ENCODE measurements at places on chromosomes 13 and 19.

DNA sequence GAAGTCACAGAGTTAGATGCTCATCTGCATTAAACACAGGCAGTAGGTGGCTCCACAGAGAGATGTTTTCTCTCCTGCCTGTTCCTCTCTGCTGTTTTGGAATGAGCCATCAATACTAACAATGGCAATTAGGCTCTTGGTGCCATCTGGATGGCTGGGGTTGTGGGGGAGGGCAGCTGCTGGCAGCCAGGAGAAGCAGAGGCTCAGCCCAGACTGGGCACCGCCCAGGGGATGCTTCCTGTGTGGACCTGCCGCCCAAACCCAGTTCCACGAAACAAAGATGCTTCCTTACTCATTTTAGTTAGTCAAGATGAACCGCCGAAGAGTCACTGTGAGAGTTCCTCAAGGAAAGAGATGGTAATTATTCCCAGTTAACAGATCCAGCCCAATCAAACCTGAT is 50.8 kb upstream of the PCDH8 start:
- no peak for DNase-seq

DNA sequence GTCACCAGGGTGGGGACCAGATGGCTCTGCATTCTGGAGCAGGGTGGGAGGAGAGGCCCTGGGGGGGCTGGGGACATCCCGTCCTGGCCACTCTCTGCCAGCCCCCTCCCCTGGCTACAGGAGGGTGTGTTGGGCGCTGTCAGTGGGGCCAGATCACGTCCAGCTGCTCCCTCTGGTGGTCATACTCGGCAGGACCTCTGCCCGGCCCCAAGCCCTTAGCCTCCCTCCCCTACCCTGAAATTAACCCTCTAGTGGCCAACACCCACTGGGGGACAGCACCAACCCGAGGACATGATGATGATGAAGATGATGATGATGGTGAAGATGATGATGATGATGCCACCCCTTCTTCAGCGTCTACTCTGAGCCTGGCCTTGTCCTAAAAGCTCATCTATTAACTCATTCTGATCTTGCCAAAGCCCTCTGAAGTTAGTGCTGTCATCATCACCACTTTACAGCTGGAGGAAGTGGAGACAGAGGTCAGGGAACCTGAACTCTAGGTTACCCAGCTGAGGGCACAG is 590 bp upstream of the LGI4 start:
- DNase-seq, result peak; percentile 19

- DNase-seq, result no peak
Measured at GRCh38 chr19:12997967-12998940, 3.0 kb downstream of the NFIX start.

GRCh38 chr13:32031025-32031814 is at the start of gene FRY:
Gene FRY, plus strand, starts transcription at chr13:32031774. Its CDS starts 22 bp downstream, at chr13:32031796.
- peak; percentile 38 for DNase-seq

DNA sequence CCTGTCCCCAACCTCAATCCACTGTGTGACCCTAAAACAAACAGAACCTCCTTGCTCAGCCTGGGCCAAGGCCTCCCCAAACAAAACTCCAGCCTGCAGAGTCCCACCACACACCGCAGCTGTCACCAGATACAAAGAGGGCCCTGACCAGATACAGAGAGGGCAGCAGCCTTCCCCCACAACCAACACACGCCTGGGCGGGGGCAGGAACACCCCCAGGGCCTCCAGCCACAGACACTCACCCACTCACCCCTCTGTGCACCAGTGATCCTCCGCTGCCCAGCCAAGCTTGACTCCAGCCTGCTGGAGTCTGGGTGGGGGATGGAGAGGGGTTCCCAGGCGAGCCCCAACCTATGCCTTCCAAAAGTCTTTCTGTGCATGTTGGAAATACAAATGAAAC is 5.9 kb upstream of the CIRBP start:
- DNase-seq, result peak; percentile 34

DNA sequence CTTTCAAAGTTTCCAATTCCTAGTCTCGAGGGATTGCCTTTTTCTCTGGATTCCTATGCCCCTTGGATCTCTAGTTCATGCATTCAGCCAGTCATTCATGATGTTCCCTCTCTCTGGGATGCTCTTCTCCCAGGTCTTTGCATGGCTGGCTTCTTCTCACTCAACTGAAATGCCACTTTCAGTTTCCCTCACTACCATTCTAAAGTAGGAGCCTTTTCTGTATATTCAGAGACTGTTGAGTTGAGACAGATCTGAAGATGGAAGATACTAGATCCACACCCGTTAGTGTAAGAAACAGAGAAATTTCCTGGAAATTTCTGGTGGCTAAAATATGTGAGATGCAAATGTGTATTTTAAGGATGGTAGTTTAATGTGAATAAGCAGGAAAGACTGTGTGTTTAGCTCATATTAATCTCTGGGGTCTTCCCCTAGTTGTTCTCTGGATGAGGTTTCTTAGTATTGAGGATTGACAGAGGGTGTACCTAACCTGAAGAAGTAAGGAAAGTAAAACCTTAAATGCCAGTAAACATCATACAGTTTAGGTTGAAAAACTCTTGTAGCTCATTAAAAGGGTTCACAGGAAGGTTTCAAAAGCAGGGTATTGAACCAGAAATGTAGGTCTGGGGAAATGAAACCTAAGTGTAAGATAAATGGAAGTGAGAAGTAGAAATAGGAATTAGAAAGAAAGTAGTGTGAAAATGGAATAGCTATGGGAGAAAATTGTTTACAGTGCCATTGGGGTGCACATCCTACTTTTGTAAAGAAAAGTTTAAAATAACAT is 331.3 kb downstream of the NDFIP2 start:
- DNase-seq, result no peak

DNA sequence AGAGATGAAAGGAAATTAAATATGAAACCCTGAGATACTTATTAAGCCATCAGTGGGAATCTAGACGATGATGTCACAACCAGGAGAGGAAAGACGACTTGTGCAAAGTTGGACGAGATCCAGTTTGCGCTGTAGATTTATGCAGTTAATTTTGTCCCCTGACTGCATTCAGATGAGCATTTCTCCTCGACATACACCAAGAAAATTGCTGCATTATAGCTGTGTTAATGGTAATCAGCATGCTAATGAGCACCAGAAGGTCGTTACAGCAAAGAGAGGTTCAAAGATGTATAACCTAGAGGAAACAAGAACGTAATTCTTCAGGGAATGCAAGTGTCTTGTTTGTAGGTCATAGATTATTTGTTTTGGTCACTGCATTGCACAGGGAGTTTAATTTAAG is 371.7 kb downstream of the RBM26 start:
- no peak for DNase-seq

DNA sequence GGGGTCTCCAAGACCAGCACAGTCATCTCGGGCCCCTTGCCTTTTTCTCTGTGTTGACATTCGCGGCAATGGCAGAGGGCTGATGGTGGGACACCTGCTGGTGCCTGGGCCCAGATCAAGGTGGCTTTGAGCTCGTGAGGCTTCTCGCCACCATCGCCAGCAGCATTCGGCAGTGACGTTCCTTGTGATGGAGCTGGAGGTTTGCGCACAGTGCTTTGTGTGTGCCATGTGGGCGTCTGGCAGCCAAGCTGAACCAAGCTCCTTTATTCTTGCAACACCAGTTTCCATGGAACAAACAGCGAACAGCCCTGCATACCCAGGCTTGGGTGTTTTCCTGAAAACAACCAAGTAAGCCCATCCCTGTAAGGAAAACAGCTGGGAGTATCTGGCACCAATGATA is 9.1 kb upstream of the TMEM255B start:
- DNase-seq, result no peak

- DNase-seq, result no peak
Measured at GRCh38 chr19:5053661-5054060, 84.7 kb downstream of the KDM4B start.

DNA sequence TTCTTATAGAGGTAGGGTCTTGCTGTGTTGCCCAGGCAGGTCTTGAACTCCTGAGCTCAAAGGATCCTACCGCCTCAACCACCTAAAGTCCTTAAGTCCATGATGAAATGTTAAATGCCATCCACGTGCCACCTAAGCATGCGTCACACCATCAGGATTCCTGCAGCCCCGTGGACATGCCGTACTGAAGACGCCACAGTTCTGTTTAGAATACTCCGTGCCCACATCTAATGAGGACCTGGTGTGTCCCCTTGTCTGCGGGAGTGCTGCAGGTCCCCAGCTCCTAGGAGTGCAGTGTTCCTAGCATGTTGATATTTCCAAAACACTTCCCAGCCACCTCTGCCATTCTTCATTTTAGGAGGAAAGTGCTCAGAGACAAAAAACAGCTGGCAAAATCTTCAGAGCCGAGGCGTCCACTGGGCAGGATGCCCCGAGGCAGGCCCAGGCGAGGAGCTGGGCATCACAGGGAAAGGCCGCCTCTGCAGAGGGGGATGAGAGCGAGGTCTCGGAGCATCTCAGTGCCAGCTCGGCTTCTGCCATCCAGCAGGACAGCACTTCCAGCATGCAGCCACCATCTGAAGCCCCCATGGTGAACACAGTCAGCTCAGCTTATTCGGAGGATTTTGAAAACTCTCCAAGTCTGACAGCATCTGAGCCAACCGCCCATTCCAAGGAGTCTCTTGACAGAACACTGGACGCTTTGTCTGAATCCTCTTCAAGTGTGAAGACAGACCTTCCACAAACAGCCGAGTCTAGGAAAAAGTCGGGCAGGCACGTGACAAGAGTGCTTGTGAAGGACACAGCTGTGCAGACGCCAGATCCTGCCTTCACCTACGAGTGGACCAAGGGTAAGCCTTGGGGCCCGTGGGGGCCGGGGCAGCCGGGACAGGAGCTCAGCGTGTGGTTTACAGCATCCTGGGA is 13.2 kb downstream of the C19orf44 start:
- DNase-seq, result no peak

- no peak for DNase-seq
Measured at GRCh38 chr19:4933528-4933927, 24.2 kb downstream of the UHRF1 start.

- DNase-seq, result no peak
Measured at GRCh38 chr13:46324976-46325375, 62.1 kb downstream of the RUBCNL start.

DNA sequence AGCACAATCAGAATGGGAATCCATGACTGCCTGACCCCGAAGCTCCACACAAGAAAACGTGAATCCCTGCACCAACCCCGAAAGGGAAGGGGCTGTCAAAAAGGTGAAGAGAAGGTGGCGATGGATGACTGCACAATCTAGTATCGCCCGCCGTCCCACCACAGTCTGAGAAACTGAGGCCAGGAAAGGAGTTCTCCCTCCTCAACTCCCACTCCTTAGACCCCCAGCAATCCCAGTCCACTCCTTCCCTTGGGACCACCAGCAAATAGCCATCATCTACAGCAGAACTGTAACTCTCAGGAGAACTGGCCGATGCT is 451 bp downstream of the NOSIP start:
- no peak for DNase-seq

DNA sequence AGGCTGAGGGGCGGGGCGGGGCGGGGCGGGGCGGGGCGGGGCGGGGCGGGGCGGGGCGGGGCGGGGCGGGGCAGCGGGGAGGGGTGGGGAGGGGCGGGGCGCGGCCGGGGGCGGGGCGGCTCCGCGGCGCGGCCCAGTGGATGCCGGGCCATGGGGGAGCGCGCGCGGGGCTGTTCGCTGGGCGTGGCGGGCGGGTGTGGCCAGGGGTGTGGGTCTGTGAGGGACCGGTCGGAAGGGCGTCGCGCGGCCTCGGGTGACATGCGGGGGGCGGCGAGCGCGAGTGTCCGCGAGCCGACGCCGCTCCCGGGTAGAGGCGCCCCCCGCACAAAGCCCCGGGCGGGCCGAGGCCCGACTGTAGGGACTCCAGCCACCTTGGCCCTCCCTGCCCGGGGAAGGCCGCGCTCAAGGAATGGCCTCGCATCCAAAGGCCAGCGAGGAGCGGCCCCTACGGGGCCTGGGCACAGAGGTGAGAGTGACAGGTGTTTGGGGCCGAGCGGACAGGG is at the start of gene ZFP28:
ZFP28 (plus strand) TSS at position 188 of the 503 bp plus-strand sequence; CDS start at position 259, 71 bp downstream.
- DNase-seq, result peak; percentile 42

DNA sequence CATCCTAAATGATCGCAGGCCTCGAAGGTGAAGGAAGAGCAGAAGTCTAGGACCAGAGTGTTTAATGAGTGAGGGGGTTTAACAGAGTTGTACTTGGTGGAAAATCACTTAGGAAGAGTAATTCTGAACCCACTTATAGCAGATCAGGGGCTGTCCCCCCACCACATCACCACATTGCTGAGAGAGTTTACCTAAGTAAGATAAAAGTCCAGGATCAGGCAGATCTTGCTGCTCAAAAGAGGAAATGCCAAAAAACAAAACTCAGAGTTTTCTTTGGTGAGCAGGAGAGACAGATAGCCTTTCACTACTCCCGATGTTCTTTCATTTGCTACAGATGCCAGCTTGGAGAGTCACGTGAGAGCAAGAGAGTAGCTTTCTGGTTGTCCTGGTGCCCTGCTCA is 15.4 kb downstream of the ZNF317 start:
- no peak for DNase-seq

DNA sequence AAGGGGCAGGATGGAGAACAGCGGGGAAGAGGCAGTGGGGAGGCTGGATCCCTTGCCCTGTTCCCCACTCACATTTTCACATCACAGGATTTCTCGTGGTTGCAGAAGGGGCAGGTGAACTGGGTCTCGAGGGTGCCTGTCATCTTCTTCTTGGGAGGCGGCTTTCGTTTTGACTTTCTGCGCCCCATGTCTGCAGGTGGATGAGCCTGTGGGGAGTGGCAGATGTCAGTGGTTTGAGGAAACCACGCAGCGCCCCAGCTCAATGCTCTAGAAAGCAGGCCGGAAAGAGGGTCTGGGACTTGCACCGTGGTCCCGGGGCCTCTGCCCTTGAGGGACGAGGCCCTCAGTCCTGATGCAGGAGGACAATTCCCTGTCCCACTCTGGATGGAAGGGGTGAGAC is 4.9 kb downstream of the ELOF1 start:
- DNase-seq, result no peak

DNA sequence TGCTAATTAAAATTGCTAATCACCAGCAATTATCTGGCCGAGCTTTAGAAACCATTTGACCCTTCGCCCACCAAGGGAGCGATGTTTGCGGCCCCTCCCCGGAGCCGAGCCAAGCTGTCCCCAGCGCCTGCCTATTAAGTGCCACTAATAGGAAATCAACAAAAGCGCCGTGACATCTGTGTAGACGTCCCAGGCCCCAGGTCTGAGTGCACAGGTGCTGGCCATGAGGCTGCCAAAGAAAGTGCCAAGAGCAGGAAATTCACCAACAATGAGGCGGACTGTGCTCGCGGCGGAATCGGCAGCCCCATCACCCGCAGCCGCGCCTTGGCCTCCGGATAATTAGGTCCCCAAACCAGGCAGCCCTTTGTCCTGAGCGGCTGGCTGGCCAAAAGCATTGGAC is 44.5 kb upstream of the SPACA7 start:
- no peak for DNase-seq

DNA sequence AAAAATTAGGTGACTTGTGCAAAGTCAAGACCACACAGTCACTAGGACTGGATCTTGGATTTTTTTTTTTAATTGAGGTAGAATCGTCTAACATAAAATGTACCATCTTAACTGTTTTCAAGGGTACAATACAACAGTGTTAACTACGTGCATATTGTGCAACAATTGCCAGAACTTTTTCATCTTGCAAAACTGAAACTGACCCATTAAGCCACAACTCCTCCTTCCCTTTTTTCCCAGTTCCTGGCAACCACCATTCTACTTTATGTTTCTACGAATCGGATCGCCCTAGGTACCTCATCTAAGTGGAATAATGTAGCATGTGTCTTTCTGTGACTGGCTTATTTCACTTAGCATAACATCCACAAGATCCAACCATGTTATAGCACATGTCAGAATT is 37.5 kb upstream of the POMP start:
- DNase-seq, result no peak

Data from kidney glomerular epithelial cell (primary cell).